Dermis microvascular lymphatic vessel endothelial cell (primary cell): ENCODE measurements at places on chromosomes 12 and 14. TPM values are rescaled to one million over a fixed set of nuclear protein-coding genes. Genes with fewer than 3 reads are reported as not detected.

DNA sequence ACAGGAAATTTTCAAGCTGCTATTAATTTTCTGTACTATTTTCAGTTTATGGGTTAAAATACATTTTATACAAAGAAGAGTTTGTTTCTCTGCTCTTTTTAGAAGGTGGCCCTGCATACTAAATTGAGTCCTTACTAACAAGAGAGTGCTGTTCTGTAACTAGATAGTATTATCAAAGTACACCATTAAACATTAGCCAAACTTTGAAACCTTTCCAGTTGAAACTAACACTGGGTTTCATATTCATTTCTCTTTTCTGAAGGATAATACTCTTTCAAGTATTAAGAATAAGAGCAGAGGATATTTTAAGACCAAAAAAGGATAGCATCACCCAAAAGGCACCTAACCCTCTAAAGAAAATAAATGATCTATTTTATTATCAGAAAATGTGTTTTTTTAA lies 47.2 kb downstream of the PEBP1 start:
- DNase-seq = no peak

- no peak for DNase-seq
Measured at GRCh38 chr12:15672671-15673270, 116.4 kb downstream of the EPS8 start.

DNA sequence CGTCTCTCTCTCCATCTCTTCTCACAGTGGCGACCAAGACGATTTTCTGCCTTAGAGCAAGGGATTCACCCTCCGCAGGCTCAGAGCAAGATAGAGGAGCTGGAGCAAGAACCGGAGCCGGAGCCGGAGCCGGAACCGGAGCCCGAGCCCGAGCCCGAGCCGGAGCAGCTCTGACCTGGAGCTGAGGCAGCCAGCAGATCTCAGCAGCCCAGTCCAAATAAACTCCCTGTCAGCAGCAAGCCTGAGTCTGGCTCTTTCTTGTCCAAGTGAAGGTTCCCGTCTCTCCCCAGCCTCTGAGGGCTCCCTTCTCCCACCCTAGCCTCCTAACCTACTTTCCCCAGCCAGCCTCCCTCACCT lies 5.9 kb downstream of the LAG3 start:
- DNase-seq = no peak

P3H3 gene
- total RNA-seq = 18.2 and 22.6 TPM in 2 replicates

EXOC3L4 gene
- total RNA-seq = not detected in 2 replicates

DNA sequence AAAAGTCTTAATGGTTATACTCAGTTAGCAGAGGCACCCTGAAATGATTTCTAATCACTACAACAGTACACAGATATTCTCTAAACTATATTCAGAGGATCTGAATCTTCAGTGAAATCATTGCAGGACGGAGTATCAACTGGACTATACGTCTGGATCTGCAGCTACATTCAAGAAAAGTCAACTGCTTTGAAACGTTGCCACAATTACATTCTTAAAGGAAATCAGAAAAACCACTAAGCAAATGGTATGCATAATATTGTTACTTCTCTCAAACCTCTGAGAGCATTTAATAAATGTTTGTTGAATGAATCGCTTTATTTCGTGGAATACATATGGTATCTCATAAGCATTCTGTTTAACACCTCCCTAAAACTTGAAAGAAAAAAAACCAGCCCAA lies 67.4 kb downstream of the MED13L start:
- no peak for DNase-seq

CCDC197 gene
- total RNA-seq = not detected in 2 replicates

- no peak for DNase-seq
Measured at GRCh38 chr12:55743406-55744339, 751 bp downstream of the GDF11 start.

KLRF1 gene
- total RNA-seq = not detected in 2 replicates

DNA sequence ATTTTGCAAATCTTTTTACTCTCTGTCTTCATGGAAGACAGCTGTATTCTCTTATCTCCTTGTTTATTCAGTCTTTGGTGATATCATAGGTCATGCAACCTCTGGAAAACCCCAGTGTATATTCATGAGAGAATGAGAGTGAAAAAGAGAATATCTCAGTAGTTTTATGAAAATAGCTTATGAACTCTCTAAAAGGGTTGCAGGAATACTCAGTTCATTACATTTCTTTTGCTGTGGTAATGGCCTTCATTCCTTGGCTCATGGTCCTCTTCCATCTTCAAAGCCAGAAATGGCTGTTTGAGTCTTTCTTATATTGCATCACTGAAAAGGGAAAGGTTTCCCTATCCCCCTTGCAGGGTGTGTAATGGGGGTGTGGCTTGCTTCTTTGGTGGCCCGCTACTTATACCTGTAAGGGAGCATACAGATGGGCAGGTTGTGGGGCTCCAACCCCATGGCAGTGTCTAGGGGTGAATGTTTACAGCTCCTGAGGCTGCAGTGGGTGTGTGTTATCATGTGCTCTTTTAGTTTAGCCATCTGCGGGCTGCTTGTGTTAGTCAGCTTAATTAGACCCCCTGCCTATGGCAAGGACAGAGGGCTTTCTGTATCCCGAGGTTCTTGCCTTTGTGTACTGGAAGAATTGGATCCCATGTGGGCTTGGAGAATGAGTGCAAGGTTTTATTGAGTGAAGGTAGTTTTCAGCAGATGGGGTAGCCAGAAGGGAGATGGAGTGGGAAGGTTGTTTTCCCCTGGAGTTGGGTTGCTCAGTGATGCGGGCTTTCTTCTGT lies 150.2 kb downstream of the CCDC91 start:
- peak; percentile 31 for DNase-seq

- no peak for DNase-seq
Measured at GRCh38 chr14:102493585-102493984, 16.0 kb downstream of the ANKRD9 start.

GRCh38 chr14:81728447-81728846 lies 194.8 kb upstream of the SEL1L start:
- DNase-seq = no peak

KRT8 gene
- 8.7 and 10.4 TPM in 2 replicates for total RNA-seq

GRCh38 chr14:51926449-51926848 lies 62.9 kb upstream of the RTRAF start:
- no peak for DNase-seq

GRCh38 chr14:102584871-102585869 lies 7.3 kb upstream of the RCOR1 start:
- no peak for DNase-seq

- no peak for DNase-seq
Measured at GRCh38 chr14:99237288-99237687, 34.7 kb downstream of the BCL11B start.

GRCh38 chr12:71900091-71900490 lies 38.6 kb upstream of the TPH2 start:
- DNase-seq = peak; percentile 24

GRCh38 chr12:118777504-118777903 lies 203.8 kb upstream of the SRRM4 start:
- DNase-seq = no peak

- DNase-seq = no peak
Measured at GRCh38 chr14:97634751-97635150, 837.6 kb downstream of the VRK1 start.

NCAPD2 gene
- total RNA-seq = 22.3 and 52.6 TPM in 2 replicates

LDHB gene
- 137 and 253 TPM in 2 replicates for total RNA-seq

KRT82 gene
- not detected in 2 replicates for total RNA-seq

- DNase-seq = no peak
Measured at GRCh38 chr12:63354969-63355368, 204.0 kb upstream of the AVPR1A start.

- no peak for DNase-seq
Measured at GRCh38 chr14:47626151-47627035, 49.0 kb downstream of the MDGA2 start.
